ENCODE measurements at places on chromosomes 5 and 9. TPM values are rescaled to one million over a fixed set of nuclear protein-coding genes. Genes with fewer than 3 reads are reported as not detected.
A peak's percentile ranks its signal among the peaks of the same experiment; 100 is the strongest.

DNA sequence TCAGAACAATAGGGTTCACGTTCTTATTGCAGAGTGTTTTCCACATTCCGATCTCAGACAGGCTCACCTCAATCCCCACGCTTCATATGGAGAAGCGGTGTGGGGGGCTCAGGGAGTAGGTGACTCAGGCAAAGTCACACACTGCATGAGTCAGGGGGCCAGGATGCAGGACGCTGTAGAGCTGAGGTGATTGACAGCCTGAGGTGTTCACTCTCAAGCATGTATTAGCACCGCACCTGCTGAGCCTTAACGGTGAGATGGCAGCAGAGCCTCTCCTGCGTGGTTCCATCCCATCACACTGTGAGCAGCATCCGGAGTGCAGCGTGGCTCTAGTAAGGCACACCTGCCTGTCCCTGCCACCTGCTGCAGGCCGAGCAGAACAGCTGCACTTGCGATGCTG lies 194.0 kb downstream of the IRX2 start:
- DNase-seq, result no peak

- DNase-seq, result no peak
Measured at GRCh38 chr9:137286975-137287383, 9.5 kb downstream of the TOR4A start.

GRCh38 chr9:136700959-136701667 lies 11.3 kb upstream of the DIPK1B start:
- DNase-seq, result peak; percentile 47

DNA sequence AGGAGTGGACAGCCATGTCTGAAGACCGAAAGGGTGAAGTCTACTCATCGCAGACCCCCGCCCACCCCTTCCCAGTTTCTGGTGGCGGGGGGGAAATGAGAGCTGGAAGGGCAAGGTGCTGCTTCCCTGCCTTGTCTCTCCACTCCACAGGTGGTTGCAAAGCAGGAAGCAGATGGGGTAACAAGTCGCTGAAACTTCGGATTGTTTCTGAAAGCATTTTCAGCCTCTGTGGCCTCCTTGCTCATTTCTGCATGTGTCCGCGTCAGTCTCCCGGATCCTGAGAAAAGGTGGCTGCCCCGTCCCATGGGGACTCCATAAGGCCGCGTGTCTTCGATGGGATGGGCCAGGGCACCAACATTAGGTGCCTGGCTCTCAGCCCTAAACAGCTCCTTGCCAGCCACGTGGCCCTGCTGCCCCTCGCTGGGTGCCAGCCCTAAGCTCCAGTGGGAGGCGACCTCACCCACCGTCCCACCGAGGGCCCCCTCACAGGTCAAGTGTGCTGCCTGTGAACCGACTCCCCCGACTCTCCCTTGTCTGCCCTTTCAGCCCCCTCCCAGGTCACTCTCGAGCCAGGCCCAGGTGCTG lies 971 bp downstream of the PHYKPL start:
- no peak for DNase-seq

DNA sequence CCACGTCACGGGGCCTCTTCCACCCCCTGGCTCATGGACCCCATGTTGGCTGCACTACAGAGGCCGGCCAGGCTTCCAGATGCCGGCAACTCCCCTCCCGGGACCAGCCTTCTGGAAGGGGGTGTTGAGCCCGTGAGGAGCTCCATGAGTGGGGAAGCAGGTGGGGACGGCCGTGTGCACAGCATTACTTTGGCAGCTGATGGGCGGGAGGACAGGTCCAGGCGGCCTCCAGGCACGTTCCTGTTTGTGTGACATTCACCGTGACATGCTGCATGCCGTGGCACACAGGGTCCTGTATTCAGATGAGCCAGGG lies 29.1 kb upstream of the ABO start:
- no peak for DNase-seq

- DNase-seq, result no peak
Measured at GRCh38 chr5:173764332-173765028, 123.7 kb upstream of the CPEB4 start.

- DNase-seq, result no peak
Measured at GRCh38 chr5:155148694-155149093, 135.1 kb downstream of the KIF4B start.

DNA sequence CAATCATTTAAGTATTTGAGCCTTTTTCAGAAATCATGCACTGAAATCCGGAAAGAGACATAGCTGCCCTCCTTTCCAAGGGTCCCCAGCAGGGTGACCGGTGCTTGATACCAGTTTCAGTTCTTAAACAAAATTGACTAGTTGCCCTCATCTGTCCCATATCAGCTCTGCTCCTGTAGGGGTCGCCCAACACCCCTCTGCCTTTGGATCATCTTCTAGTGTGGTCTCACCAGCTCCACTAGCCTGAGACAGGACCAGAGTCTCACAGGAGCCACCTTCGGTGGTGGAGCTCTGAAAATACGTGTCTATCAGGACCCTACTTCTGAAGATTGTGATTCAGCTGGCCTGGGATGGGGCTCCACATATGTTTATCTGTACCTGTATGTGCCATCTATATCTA lies 428.2 kb downstream of the ENC1 start:
- no peak for DNase-seq

- DNase-seq, result no peak
Measured at GRCh38 chr5:53730943-53731342, 170.5 kb downstream of the NDUFS4 start.

GRCh38 chr9:111094958-111095357 lies 56.7 kb upstream of the LPAR1 start:
- DNase-seq, result no peak

- no peak for DNase-seq
Measured at GRCh38 chr5:58771796-58772195, 188.9 kb downstream of the RAB3C start.

- no peak for DNase-seq
Measured at GRCh38 chr9:70535546-70536323, 121.3 kb upstream of the KLF9 start.

GRCh38 chr5:91020065-91020800 lies 362.9 kb downstream of the ARRDC3 start:
- DNase-seq, result no peak

GRCh38 chr9:124216474-124217176 lies 41.1 kb upstream of the NEK6 start:
- DNase-seq, result no peak

GRCh38 chr5:142800776-142801494 lies 30.8 kb downstream of the ARHGAP26 start:
- peak; percentile 42 for DNase-seq

- DNase-seq, result no peak
Measured at GRCh38 chr9:105243015-105243686, 1.3 kb upstream of the SLC44A1 start.

GRCh38 chr5:174151599-174152181 lies 106.2 kb downstream of the NSG2 start:
- DNase-seq, result no peak

- DNase-seq, result no peak
Measured at GRCh38 chr9:136048560-136049411, 46.3 kb downstream of the NACC2 start.

DNA sequence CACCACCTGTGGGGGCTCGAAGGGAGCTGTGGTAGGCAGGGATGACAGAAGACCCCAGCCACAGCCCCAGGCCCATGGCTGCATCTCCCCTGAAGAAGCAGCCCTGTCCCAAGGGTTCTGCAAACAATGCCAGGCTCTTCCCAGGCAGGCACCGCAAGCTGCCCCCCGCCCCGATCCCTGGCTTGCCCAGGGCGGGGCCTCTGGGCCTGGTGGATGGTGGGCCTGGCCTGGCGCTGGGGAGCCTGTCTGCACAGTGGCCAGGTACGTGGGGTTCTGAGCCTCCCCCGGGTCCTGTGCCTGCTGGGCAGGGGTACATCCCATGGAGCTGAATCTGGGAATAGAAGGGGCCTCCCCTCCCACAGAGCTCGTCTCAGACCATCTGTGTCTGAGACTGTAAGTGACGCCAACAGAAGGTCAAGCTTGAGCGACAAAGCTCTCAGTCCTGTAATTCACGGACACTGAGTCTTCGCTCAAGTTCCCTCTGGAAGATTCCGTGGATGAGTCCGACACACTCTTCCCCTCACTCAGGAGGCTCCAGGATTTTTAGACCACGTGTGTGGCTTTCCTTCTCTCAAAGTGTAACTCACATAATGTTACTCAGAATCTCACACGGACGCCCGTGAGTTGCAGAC lies 4.4 kb upstream of the SLC12A7 start:
- DNase-seq, result no peak

DNA sequence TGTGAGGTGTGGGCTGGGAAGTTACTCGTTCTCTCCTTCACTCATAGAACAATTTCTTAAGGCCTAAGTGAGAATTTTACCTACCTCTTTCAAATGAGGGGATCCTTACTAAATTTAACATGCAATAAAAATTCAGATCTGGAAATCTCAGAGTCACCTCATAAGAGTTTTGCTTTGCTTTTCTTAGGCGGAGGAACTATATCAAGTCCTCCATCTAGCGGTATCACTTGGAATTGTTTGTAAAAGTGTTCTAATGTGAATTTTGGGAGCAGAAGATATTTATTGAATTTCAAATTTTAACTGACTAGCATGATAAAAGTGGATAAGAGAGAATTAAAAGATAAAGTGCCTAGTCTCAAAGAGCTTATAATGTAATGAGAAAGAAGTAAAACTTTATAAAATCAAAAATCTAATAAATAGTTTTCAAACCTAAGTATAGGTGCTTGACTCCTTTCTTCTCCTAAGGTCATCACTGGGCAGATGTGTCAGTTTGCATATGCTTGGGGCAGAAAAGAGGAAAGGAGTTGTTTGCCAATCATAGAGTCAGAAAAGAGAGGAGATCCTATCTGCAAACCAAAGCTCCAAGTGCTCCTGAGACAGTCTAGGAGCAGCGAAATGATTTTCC lies 145.7 kb upstream of the DAB2 start:
- DNase-seq, result peak; percentile 34

GRCh38 chr5:137186759-137187461 lies 312.2 kb downstream of the SPOCK1 start:
- DNase-seq, result no peak

- no peak for DNase-seq
Measured at GRCh38 chr5:119578937-119579336, 50.4 kb upstream of the FAM170A start.

DNA sequence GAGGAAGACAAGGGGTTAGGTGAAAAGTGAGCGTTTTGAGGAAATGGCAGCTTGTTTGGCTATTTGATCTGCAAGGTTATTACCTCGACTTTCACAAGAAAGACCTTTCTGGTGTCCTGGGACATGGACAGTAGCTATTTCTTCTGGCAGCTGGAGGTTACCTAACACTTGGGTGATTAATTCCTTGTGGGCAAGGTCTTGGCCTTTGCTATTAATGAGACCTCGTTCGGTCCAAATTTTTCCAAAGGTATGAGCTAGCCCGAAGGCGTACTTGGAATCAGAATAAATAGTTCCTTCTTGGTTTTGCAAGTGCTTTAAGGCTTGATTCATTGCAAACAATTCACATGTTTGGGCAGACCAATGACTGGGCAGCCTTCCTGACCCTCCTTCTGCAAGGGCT lies 4.9 kb downstream of the GTF3C5 start:
- no peak for DNase-seq

- no peak for DNase-seq
Measured at GRCh38 chr5:10595293-10595671, 31.4 kb downstream of the ANKRD33B start.

DNA sequence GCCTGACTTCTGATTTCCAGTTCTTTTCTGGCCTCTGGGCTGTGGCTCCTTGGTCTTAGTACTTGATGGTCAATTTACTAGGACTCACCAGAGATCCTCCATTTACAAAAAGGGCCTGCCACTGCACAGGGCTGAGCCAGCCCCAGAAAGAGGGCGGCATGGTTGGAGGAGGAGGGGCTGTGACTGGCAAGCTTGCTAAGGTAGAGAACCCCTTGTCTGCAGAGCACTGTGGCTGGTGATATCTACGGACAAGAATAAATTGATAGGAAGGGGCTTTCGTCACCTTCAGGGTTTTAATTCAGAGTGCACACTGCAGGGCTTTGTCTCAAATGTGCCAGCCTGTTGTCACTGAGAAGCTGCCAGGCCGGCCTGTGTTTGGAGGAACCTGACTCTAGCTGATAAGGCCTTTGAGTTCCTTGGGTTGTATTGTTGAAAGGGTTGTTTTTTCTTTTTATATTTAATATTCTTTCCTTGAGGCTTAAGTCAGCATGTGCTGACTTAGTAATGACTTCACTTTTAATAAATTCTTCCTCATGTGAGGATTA lies 15.1 kb downstream of the SLC22A5 start:
- DNase-seq, result no peak

- DNase-seq, result no peak
Measured at GRCh38 chr5:38707352-38708210, 138.2 kb upstream of the OSMR start.

- no peak for DNase-seq
Measured at GRCh38 chr9:7342736-7343135, 456.8 kb downstream of the DMAC1 start.

DNA sequence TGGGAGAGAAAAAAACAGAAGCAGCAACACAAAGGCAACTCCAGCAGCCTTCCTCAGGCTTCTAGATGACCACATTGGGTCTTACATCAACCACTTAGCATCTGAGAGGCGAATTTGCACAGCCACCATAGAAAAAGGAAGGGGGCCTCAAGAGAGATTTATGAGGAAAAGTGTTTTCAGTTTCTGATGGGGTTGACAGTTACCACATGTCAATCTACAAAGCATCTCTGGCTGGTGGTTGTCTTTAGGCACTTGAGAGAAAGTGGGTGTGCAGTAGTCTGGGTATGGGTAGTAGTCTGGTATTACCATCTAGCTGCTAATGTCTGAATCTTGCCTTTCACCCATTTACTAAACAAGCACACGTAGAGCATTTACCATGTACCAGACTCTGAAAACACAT lies 137.5 kb downstream of the BAAT start:
- DNase-seq, result no peak

NPDC1 gene
- 71.1 TPM for polyA plus RNA-seq

SMIM33 gene
- polyA plus RNA-seq, result 0.05 TPM

DRD1 gene
- polyA plus RNA-seq, result 0.41 TPM

FOXD4L4 gene
- polyA plus RNA-seq, result 0.09 TPM

ARL14EPL gene
- polyA plus RNA-seq, result 0.18 TPM

SLC12A7 gene
- polyA plus RNA-seq, result 23.5 TPM

PLPP7 gene
- polyA plus RNA-seq, result 0.96 TPM

SPTLC1 gene
- 44.3 TPM for polyA plus RNA-seq

IQGAP2 gene
- 33.3 TPM for polyA plus RNA-seq

LCN10 gene
- 12.5 TPM for polyA plus RNA-seq

PCDHGA2 gene
- polyA plus RNA-seq, result 0.46 TPM

PPIC gene
- 17.8 TPM for polyA plus RNA-seq

NEUROG1 gene
- polyA plus RNA-seq, result 0.32 TPM

MAP3K1 gene
- 18.6 TPM for polyA plus RNA-seq

FAM200C gene
- 5.5 TPM for polyA plus RNA-seq

SET gene
- 177 TPM for polyA plus RNA-seq

SLC46A2 gene
- 0.98 TPM for polyA plus RNA-seq

IFNA21 gene
- polyA plus RNA-seq, result 0.02 TPM

STPG3 gene
- 0.43 TPM for polyA plus RNA-seq

All from thymus (tissue), 14 donors.